IPS DF 6.9 (cell line): ENCODE measurements at places on chromosomes 11 and 22.

- no peak for DNase-seq
These were observed 93.2 kb downstream of the PLEKHA7 start for GRCh38 chr11:16921019-16921418.

DNA sequence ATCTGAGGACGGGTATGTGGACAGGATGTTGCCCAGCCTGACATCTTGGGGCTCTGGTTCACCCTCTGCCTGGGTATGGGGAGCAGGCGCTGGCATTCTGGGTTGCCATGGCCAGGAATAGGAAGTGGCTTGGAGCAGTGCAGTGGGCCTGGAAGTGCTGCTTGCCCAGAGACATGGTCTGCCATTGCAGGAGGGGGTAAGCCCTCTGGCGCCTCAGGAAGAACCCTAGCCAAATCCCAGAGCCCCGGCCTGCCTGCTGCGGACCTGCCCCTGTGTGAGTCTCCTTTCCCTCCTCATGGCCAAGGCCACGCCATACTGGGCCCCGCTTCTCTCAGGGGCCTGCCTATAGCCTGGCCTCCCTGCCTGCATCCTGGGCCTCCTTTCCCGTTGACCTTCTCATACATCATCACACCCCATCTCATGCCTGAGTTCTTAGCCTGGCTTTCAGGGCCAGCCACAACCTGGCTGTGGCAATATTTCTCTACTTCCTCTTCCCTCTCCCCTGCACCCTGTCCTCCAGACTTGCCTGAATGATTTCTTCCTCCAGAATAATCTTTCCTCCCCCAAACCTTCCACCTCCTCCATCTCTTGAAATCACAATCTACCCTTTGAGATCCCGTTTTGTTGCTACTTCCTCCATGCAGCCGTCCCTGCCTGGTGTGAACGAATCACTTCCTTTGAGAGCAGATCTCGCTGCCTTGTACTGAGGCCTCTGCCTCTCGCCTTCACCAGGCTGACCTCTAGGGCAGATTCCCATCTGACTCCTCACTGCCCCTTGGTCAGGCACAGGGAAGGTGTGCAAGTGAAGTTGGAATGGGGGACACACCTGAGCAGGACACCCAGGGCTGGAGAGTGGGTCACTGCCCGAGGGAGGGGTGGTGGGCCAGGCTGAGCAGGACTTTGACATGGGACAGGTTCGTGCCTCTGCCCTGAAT, 5.2 kb downstream of the CAPN5 start:
- DNase-seq = no peak

DNA sequence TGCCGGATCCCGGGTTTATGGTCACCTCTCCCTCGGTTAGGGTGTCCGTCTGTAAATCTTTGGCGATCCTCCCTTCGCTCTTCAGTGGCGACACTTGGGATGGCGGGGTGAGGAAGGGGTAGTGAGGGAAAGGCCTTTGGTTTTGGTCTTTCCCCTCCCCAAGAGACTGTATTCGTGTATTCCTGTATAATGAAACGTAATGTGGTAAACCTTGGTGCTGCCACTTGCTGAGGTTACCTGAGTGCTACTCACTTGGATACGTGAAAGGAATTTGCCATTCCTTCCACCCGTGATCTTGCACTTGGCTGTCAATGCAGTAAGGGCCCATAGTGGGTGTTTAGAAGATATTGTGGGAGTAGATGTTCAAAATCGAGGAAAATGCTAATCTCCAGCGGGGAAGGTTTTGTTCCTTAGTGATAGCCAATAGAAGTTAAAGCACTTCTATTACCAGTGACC, 578 bp upstream of the NUP160 start:
- no peak for DNase-seq

DNA sequence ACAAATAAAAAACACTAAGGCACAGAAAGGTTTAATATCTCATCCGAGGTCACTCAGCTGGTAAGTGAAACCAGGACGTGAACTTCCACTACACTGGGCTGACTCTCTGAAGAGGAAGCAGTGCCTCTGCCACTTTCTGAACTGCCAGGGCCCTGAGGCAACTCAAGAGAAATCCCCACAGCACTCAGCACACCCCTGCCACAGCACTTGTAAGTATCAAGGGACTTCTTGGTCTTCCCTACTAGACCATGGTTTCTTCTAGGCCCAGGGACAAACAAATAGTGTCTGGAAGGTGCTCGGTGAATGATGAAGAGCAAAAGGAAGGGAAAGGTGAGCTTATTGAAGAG, 49.7 kb downstream of the RPL27A start:
- no peak for DNase-seq

GRCh38 chr11:128711136-128711535, 17.3 kb downstream of the FLI1 start:
- no peak for DNase-seq

- no peak for DNase-seq
These were observed 41.6 kb downstream of the EIF3F start for GRCh38 chr11:8028766-8029165.

DNA sequence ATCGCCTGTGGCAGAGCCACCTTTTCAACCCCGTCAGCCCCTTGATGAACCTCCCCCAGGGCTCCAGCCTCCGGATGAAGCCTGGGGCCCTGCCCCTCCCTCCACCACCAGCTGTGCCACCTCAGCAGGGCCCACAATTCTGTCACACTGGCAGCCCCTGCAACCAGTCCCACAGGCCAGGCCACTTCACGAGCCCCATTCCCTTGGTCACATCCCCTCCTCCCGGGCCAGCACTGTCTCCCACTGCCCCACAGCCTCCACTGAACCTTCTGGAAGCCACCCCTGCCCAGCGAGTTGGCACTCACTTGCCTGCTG, 19.9 kb downstream of the OSBPL5 start:
- no peak for DNase-seq

- DNase-seq = no peak
These were observed 28.8 kb downstream of the CHKA start for GRCh38 chr11:68092411-68092810.

DNA sequence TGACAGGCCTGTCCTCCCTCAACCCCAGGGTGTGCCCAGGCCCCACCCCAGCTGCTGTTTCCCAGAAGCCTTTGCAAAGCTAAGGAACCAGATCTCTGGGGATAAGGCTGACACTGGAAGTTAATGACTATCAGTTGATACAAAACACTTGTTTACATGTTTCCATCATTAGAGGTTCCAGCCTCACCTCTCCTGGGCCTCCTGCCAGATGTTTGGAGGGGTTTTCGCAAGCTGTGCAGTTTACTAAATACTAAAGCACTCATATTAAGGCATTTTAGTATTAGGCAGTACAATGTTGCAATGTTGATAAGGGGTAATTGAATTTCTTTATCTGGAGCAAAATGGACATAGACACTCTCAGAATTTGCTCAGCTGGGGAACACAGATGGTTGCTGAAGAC, 218.7 kb downstream of the INSC start:
- DNase-seq = no peak

DNA sequence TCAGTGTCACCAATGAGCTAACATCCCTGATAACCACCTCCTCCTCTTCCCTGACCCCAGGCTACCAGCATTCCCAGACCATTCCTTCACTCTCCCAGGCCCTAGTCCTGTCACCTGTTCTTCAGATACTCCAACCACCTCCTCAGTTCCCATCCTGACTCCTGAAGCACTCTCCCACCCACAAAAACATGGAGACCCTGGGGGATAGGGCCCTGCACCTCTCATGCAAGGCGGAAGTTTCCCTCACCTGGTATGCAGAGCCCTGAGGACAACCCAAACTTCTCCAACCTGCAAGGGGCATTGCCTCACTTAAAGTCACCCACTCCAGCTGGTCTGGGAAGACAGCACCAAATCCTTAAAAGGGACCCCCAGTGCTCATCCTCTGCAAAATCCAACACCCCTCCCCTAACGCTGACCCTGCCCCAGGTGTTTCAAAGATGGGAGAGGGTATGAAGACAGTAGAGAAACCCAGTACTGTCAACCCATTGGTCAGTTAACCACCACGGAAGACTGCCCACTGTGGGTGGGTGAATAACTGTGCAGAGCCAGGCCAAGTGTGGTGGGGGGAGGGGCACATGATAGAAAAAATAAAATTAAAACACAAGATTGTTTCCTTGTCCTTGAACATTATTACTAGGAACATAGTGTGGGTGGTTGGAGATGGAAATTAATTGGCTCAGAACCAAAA, 1.4 kb downstream of the TNKS1BP1 start:
- DNase-seq = no peak

GRCh38 chr11:120925944-120926343, 98.0 kb upstream of the TBCEL start:
- DNase-seq = no peak

- no peak for DNase-seq
These were observed 10.5 kb downstream of the MIF start for GRCh38 chr22:23904573-23905254.

DNA sequence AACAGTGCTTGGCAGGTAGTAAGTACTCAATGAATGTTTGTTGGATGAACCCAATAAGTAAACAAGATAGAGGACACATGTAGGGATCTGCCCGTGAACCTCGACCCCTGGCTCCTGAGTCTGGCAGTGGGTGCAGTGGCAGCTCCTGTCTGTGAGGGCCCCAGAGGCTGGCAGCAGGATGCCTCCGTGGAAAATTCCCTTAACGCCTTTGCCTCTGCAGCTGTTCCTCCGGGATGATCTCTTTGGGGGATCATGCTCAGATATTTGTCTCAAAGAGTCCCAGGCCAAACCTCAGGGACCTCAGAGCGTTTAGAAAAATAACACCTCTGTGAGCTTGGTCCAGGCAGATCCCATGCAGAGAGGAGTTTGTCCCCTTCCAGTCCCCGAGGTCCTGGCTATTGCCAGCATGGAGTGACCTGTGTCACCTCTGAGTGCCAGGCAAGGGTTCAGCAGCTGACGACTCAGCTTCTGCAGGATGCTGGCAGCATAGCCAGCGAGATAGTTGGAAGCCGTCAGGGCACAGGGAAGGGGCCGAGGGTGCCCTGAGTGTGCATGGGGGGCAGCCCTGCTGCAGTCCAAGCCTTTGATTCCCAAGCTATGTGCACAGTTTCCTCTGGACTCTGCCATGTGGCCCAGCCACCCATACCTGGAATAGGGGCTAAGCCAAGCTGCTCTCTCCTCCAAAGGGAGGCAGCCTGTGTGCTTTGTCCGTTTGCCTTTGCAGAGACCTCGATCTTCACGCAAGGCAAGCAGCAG, 613 bp upstream of the MCHR1 start:
- DNase-seq = no peak

DNA sequence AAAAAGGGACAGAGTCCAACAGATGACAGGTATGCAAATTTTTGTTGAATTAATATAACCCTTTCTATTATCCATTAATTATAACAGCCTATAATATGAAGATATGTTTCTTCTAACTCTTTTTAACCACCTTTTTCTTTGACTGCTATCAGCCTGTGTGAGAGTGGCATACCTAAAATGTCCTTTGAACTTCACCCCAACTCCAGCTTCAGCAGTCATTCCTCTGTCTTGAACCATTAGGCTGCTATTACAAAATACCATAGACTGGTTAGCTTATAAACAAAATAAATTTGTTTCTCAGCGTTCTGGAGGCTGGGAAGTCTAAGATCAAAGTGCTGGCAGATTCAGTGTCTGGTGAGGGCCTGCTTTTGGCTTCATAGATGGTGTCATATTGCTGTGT, 564.6 kb upstream of the FAT3 start:
- no peak for DNase-seq

- DNase-seq = no peak
These were observed 44.3 kb upstream of the BMAL1 start for GRCh38 chr11:13233173-13233745.

GRCh38 chr22:17833489-17833888, 59.2 kb upstream of the BID start:
- DNase-seq = no peak

GRCh38 chr11:20163783-20164481, 3.7 kb upstream of the DBX1 start:
- no peak for DNase-seq

DNA sequence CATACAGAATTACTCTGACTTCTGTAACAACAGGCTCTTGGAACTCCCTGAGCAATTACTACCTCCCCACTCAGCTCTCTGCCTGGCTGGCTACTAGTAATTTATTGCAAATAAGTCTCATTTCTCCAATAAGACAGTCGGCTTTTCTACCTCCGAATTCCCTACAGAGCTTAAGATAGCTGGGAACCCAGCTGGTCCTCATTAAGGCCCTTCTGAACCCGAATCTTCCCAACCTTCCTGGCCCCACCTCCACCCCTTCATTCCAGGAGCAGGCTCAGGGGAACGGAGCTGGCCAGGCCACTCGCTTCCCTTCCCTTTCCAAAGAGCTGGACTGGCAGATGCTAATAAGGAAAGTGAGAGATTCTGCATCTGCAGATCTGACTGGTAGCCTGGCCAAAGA, 21.6 kb downstream of the TMPRSS5 start:
- DNase-seq = no peak

DNA sequence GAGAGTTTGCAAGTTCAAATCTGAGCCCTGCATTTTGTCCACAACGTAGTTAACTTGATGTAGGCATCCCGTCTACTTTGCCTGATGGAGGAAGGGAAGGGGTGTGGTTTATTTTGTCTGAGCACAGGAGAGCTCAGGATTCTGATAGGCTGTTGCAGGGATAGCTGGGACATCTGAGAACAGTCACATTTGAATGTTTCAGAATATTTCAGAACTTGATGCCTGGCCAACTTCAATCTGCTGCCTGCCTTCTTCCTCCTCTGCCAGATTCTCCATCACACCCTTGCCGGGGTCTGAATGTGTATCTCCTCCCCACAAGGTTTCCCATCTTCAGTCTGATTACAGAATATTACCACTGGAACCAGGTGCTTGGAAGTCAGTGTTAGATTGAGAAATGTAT, 51.6 kb downstream of the NTM start:
- no peak for DNase-seq

GRCh38 chr11:33907421-33907820, 15.5 kb upstream of the LMO2 start:
- DNase-seq = no peak

DNA sequence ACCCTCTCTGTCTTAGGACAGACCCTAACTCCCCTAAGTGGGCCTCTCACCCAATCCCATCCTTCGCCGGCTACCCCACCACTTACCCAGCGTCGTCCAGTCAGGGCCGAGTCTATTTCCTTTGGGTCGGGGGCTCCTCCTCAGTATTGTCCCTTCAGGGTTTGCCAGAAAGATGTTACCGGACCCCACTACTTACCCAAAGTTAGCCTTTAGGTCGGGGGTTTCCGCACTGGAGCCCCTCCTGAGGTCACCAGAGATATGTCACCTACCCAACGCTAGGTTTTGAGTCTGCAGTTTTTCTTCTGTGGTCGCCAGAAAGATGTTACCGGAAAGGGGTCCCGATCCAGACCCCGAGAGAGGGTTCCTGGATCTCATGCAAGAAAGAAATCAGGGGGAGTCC, 17.9 kb upstream of the B4GALNT4 start:
- no peak for DNase-seq

DNA sequence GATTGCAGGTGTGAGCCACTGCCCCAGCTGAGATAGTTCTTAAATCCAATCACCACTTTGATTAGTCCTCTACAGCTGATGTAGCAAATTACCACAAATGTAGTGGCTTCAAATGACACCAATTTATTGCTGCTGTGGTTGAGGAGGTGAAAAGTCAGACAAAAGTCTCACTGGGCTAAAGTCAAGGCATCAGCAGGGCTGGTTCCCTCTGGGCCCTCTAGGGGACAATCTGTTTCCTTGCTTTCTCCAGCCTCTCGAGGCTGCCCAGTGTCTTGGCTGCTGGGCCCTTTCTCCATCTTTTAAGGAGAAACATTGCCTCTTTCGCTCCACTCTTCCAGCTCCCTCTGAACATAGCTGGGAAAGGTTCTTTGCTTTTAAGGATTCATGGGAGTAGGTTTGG, 50.5 kb upstream of the SHANK2 start:
- no peak for DNase-seq
